ENCODE measurements at places on chromosomes 5 and 9.

DNA sequence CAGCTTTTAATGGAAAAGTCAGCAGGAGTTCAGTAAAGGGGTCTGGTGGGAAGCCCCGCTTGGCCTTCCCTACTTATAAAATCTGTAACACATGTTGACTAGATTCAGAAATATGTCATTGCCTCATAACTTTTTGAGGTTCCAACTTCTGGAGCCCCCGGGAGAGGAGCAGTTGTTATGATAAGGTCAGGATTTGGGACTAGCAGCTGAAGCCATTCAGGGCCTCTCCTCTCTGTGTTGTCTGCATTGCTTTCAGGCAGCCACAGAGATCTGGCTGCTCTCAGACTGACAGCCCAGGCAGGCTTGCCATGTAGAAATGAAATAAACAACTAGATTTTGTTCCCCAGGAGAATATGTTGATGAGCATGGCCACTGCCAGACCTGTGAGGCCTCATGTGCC is 167.1 kb downstream of the RFK start:
- no peak for DNase-seq
- H3K27ac ChIP-seq: no peak overlapping the region
- no peaks in the 10 kb centered on the region for H3K27me3 ChIP-seq
- H3K4me3 ChIP-seq: no peak overlapping the region

DNA sequence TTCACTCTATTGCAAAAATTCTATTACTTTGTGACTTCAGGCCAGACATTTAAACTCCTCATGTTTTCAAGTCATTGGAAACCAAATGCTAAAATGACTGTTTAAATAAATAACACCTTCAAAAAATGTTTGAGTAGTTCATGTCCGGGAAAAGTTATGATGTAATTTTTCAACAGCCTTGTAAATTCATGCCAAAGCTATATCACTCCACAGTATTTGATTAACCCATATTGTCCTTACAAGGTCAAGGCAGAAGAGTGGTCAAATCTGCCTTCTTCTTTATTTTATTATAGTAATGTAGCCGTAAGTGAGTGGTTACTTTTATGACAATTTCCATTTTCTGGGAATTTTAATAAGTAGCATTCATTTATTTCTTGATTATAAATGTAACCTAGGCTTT is 72.8 kb downstream of the ADCY2 start:
- peaks cover 12% of the 10 kb centered on the region for H3K36me3 ChIP-seq
- no peak for DNase-seq
- no peaks in the 10 kb centered on the region for H3K27me3 ChIP-seq
- H3K4me1 ChIP-seq: peaks cover 7% of the 10 kb centered on the region
- no peak overlapping the region for H3K27ac ChIP-seq
- H3K4me3 ChIP-seq: no peak overlapping the region

DNA sequence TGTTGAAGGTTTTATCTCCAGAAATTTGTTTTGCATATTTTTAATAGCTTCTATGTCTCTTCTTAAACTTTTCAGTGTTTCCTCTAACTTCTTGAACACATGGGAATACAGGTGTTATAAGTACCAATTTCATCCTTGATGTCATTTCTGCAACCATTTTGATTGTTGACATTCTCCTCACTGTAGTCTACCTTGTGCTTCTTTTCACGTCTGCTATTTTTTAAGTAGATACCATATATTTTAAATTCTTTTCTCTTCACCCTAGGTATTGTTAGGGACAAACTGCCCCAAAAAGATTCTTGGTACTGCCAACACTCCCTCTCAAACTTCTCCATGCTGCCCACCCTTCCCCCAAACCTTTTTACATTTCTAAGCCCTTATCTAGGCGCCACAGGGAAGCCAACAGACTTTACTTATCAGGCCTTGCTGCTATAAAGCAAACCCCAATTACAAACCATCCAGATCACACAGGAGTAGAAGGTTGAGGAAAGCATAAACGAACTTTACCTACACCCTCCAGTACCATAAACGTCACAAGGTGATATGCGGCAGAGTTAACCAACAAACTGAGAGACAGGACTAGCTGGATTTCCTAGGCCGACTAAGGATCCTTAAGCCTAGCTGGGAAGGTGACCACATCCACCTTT is 1165.3 kb downstream of the TAF11L14 start:
- no peaks in the 10 kb centered on the region for H3K4me1 ChIP-seq
- H3K27ac ChIP-seq: no peak overlapping the region
- H3K36me3 ChIP-seq: no peaks in the 10 kb centered on the region
- no peaks in the 10 kb centered on the region for H3K27me3 ChIP-seq

GRCh38 chr5:66100851-66101250 is 43.2 kb upstream of the SREK1 start:
- no peak for DNase-seq
- H3K27me3 ChIP-seq: no peaks in the 10 kb centered on the region
- H3K4me3 ChIP-seq: no peak overlapping the region
- no peak overlapping the region for H3K27ac ChIP-seq

DNA sequence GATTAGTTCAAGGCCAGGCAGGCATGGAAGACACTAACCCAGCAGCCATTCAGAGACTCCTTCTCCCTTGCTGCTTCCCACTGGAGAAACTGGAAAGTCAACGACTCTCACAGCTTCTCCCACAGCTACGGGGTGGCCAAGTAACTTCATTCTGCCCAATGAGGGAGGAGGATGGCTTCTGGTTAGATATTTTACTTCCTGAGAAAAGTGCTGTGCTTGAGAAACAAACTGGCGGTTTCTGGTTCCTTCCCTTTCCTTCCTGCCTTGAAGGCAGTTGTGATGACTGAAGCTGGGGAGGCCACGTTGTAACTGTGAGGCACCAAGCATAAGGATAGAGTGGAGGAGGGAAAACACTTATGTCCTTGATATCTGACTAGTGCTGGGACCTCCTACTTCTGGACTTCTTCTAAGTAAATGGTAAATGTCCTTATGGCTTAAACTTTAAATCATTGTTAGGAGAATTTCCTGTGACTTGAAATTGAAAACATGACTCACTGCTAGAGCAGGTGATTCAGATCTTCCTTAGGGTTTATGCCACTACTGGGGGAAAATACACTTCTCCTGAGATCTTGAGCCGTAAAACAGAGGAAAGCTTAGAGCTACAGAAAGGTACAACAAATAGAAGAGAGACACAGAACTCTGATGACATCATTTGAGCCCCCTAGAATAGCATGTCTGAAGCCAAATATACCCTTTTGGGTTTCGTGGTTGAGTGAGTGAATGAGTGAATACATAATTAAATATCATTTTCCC is 3.1 kb upstream of the GNPDA1 start:
- no peaks in the 10 kb centered on the region for H3K36me3 ChIP-seq
- no peak for DNase-seq
- no peak overlapping the region for H3K4me3 ChIP-seq
- peaks cover 5% of the 10 kb centered on the region for H3K4me1 ChIP-seq

- H3K4me1 ChIP-seq: no peaks in the 10 kb centered on the region
- H3K27me3 ChIP-seq: no peaks in the 10 kb centered on the region
- DNase-seq: no peak
- no peak overlapping the region for H3K4me3 ChIP-seq
- no peak overlapping the region for H3K27ac ChIP-seq
- H3K36me3 ChIP-seq: no peaks in the 10 kb centered on the region
These were observed 102.2 kb upstream of the SLCO6A1 start for GRCh38 chr5:102600964-102601363.

DNA sequence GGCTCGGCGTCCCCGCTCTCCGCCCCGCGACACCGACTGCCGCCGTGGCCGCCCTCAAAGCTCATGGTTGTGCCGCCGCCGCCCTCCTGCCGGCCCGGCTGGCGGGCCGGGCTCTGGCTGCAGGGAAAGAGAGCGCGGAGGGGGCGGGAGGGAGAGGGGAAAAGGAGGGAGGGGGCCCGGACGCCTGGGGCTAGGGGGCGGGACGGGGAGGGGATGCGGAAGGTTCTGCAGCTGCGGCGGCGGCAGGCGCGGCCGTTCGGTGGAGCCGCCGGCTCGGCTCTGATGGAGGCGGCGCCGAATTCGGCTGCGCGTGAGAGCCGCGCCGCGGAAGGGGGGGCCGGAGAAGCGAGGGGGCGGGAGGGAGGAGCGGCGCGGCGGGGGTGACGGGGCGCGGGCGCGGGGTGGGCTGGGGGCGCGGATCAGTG is at the start of gene MARCHF11:
TSS of gene MARCHF11 (minus strand) at position 281 of the 425 bp plus-strand sequence. CDS start at position 65, 216 bp downstream.
- no peaks in the 10 kb centered on the region for H3K36me3 ChIP-seq
- DNase-seq: peak; percentile 75
- H3K27ac ChIP-seq: no peak within 1 kb of the TSS
- H3K4me3 ChIP-seq: peak within 1 kb of the TSS; percentile 58

DNA sequence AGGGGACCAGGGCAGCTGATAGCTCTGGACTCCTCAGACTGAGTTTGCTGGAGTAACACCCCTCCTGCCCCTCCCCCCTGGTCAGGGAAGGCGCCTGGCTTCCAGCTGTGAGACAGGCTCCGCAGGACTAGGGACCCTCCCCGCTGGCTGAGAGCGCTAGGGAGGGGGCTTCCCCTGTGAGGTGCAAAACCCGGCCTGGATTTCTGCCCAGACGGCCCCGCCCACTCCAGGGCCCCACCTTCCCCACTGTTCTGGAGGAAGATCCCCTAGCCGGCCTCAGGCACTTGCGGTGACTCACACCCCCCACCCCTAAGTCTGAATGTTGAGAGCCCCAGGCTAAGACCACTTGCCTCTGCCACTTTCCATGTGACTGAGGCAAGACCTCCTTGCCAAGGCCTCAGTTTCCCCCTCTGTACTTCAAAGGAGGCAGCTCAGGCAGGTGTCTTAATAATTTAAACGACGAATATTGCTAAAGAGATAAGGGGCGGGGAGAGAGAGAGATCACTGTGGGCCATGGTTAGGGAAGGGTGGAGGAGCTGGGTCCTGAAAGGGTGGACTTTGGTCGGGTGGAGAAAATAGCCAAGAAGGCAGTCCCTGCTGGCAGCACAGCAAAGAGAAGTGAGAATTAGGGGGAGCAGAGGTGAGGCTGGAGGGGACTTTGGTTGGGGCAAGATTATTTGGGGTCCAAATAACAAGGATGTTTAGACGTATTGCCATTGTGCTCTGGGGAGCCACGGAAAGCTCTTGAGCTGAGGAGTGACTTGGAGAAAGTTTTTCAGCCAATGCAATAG is 1.0 kb upstream of the DAB2IP start:
- H3K36me3 ChIP-seq: no peaks in the 10 kb centered on the region
- peak; percentile 91 for DNase-seq
- no peaks in the 10 kb centered on the region for H3K27me3 ChIP-seq
- peak overlapping the region; percentile 33 for H3K4me3 ChIP-seq

- no peak for DNase-seq
- no peaks in the 10 kb centered on the region for H3K27me3 ChIP-seq
- H3K36me3 ChIP-seq: no peaks in the 10 kb centered on the region
- no peak overlapping the region for H3K27ac ChIP-seq
These were observed 35.0 kb downstream of the SNCAIP start for GRCh38 chr5:122346897-122347581.

DNA sequence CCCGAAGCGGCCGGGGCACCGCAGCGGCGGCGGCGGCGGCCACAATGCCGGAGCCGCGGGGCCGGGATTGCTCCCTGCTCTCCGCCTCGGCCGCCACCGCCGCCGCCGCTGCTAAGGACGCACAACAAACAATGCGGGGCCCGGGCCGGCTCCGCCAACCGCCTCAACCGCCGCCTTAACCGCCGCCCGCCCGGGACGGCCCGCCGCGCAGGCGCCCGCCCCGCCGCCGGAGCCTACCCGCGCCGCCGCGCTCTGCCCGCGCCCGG is 254 bp downstream of the STRBP start:
- H3K27me3 ChIP-seq: peaks cover 17% of the 10 kb centered on the region
- H3K4me3 ChIP-seq: peak overlapping the region; percentile 100
- H3K27ac ChIP-seq: no peak overlapping the region
- no peak for DNase-seq
- peaks cover 34% of the 10 kb centered on the region for H3K4me1 ChIP-seq
- H3K36me3 ChIP-seq: no peaks in the 10 kb centered on the region

- no peak overlapping the region for H3K27ac ChIP-seq
- no peak overlapping the region for H3K4me3 ChIP-seq
- DNase-seq: no peak
- no peaks in the 10 kb centered on the region for H3K27me3 ChIP-seq
These were observed 7.9 kb upstream of the ADAMTS16 start for GRCh38 chr5:5132234-5132633.

GRCh38 chr9:94771096-94771495 is 44.6 kb downstream of the AOPEP start:
- H3K4me3 ChIP-seq: no peak overlapping the region
- DNase-seq: no peak
- H3K27me3 ChIP-seq: no peaks in the 10 kb centered on the region
- H3K27ac ChIP-seq: no peak overlapping the region
- no peaks in the 10 kb centered on the region for H3K36me3 ChIP-seq
- peaks cover 15% of the 10 kb centered on the region for H3K4me1 ChIP-seq
